ENCODE measurements at places on chromosomes 16 and 17.

GRCh38 chr17:47905221-47905733 is 9.2 kb downstream of the SP2 start:
- DNase-seq = no peak

GRCh38 chr17:49061524-49061943 is 64.3 kb downstream of the IGF2BP1 start:
- DNase-seq = no peak

DNA sequence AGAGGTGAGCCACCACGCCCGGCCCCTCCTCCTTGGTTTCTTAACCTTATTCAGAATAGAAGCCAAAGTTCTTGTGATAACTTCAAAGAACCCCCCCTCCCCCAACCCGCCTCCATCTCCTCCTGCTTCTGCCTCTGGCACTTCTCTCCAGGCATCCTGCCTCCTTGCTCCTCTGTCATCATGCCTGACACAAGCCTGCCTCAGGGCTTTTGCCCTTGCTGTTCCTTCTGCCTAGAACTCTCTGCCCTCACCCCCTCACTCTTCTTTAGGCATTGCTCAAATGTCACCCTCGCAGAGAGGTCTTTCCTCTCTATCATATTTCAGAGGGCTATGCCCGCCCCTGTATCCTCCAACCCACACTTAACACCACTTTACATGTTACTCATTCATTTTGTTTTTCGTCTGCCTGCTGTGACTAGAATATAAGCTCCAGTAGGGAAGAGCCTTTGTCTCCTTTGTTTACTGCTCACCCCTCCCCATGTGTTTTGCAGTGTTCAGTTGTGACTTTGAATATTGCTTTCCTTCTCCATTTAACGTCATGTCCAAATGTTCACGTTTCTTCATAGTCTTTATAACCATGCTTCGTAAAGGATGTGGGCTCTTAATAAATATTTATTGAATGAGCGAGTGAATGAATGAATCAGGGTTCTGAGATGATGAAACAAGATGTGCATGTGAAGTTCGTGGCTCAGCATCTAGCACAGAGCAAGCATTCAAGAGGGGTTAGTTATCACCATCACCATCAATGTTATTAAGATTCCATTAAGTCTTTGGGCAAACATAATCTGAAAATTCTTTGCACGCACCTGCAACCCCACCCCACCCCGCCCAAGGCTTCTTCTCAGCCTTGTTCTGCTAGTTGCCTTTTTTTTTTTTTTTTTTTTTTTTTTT is 186.2 kb upstream of the WSCD1 start:
- no peak for DNase-seq

GRCh38 chr17:2885733-2886132 is 89.5 kb downstream of the RAP1GAP2 start:
- DNase-seq = no peak

- DNase-seq = no peak
Measured at GRCh38 chr16:749010-749409, 8.2 kb upstream of the CIAO3 start.

GRCh38 chr17:70394473-70395232 is 225.3 kb downstream of the KCNJ2 start:
- no peak for DNase-seq

DNA sequence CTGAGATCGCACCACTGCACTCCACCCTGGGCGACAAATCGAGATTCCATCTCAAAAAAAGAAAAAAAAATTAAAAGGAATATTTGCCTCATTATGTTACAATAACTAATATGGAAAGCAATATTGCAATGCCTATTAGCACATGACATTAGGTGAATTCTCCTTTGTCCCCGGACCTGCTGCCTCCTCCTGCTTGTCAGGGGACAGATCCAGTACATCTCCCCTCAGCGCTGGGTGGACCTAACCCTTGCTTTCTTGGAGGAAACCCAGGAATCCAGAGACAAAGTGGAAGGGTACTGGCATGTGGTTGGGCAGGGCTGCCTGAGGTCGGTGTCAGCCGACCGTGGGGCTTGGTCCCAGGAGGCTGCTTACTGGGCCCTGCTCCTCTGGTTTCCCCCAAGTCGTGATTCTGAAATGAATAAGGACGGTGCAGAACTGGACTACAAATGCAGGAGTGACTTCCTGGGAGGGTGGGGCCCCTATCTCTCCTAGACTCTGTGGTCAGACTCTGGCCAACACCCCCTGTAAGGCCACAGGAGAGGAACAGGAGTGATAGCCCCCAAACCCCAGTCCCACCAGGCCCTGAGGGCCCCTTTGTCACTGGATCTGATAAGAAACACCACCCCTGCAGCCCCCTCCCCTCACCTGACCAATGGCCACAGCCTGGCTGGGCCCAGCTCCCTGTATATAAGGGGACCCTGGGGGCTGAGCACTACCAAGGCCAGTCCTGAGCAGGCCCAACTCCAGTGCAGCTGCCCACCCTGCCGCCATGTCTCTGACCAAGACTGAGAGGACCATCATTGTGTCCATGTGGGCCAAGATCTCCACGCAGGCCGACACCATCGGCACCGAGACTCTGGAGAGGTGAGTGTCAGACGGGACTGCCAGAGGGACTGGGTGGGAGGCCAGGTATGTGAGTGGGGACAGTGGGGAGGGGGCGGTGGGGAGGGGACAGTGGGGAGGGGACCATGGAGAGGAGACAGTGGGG is at the start of gene HBZ:
HBZ (plus strand) TSS at position 504 of the 988 bp plus-strand sequence; CDS start at position 770, 266 bp downstream.
- DNase-seq = no peak

GRCh38 chr16:89795676-89796075 is 20.8 kb downstream of the FANCA start:
- no peak for DNase-seq

- DNase-seq = peak; percentile 38
Measured at GRCh38 chr17:7393613-7394451, 493 bp downstream of the PLSCR3 start.

DNA sequence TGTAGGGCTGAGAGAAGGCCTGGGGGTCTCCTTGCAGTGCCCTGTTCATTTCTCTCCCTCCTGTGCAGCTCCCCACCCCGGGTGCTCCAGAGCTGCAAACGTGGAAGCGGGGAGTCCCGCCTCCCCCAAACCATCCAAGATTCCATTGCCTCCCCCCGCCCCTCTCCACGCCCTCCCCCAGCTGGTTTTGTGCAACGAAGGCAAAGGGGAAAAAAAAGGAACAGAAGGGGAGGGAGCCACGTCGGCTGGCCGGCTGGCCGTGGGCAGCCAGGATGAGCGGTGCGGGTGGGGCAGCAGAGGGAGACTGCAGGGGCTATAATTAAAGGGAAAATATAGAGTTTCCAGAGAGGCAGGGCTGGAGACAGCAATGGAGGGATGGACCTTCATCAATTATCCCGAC is 1.7 kb upstream of the COL1A1 start:
- DNase-seq = no peak

GRCh38 chr17:49196520-49196919 is 13.9 kb downstream of the GNGT2 start:
- no peak for DNase-seq

DNA sequence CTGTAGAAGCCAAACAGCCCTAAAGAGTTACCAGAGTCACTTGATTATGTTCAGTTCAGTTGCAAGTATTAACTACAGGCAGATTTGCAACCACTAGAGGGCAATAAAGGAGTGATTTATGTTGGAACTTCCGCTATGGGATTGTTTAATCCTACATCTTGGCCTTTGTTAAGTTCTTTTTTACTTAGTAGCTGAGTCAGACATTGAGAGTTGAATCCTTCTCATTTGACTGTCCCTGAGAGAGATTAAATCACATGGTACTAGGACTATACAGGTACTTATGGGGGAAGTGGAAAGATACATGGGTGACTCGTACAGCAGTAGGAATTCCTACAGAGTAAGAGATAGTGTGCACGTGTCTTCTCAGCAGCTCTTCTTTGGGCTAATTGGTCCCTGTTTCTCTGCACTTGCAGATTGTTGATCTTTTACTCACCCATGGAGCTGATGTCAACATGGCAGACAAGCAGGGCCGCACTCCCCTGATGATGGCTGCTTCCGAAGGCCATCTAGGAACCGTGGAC is 40.3 kb downstream of the CYB561 start:
- DNase-seq = no peak

DNA sequence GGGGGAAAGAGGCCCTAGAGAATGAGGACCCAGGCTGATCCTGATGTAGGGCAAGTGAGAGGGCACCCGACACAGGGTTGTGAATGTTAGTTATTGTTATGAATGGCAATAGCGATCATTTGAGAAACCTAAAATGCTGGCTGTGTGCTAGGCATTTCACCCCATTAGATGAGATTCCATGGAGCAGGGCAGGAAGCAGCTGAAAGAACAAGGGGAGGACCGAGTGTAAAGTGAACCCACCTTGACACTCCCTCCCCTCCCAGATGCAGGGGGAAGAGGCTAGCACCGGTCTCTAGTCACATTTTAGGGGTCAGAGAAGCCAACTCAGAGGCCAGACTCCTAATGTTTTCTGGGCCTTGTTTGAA is 553 bp upstream of the CORO6 start:
- DNase-seq = no peak

- no peak for DNase-seq
Measured at GRCh38 chr17:18191967-18192366, 8.3 kb downstream of the ALKBH5 start.

DNA sequence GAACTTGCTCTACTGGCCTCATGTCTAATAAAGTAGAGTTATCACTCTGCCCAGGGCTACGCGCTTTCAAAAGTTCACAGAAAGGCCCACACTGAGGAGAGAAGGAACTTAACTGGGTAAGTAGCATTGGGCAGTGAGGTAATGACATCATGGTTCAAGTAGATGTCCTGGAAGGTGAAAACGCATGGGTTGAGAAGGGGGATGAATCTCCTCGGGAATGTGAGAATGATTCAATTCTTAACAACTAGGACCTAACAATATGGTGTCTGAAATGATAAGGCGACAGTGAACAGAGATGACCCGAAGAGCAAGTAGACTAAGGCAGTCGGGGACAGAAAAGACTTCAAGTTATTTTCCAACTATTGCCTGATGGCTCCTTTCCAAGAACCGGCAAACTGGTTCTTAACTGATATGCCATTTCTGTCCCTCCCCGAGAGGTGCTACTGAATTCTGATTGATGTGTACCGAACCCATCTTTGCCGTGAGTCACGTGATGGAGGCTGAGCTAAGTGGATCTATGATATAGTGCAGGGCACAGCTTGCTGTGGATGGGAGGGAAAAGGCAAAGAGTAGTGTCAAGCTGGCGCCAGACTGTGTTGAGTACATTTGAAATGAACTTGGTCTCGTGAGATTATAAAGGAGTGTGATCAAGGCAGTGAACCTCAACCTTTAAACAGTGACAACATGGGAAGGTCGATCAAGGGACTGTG is 44.1 kb downstream of the MARCHF10 start:
- no peak for DNase-seq

DNA sequence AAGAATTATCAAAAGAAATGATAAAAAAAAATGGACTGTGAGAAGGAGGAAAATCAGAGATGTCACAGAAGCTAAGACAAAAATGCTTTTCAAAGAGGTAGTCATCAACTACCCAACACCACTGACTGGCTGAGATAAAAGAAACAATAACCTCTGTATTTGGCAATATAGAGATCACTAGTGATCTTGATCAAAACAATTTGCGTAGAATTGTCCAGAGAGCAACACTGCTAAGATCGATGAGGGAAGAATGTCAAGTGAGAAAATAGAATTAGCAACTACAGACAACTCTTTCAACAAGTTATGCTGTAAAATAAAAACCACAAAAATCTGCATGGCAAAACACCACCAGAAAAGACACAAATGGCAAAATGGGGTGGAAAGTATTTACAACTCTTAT is 66.0 kb downstream of the BRIP1 start:
- no peak for DNase-seq

GRCh38 chr16:89422905-89423630 is 67.3 kb downstream of the ANKRD11 start:
- DNase-seq = peak; percentile 52

- no peak for DNase-seq
Measured at GRCh38 chr17:57619061-57619937, 125.8 kb downstream of the CCDC182 start.

- DNase-seq = no peak
Measured at GRCh38 chr17:79777120-79777893, 641 bp upstream of the CBX2 start.

DNA sequence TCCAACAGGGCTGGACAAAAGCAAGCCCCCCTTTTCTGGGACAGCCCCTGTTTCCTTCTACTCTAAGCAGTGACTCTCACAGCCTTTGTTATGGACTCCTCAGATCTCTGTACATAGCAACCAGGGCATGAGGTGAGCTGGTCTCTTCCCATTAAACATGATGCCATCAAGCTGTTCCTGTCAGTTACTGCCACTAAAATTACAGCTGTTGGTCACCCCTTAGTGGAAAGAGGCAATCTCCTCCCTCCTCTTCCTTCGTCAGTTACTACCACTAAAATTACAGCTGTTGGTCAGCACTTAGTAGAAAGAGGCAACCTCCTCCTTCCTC is 95.2 kb upstream of the SMIM36 start:
- no peak for DNase-seq

DNA sequence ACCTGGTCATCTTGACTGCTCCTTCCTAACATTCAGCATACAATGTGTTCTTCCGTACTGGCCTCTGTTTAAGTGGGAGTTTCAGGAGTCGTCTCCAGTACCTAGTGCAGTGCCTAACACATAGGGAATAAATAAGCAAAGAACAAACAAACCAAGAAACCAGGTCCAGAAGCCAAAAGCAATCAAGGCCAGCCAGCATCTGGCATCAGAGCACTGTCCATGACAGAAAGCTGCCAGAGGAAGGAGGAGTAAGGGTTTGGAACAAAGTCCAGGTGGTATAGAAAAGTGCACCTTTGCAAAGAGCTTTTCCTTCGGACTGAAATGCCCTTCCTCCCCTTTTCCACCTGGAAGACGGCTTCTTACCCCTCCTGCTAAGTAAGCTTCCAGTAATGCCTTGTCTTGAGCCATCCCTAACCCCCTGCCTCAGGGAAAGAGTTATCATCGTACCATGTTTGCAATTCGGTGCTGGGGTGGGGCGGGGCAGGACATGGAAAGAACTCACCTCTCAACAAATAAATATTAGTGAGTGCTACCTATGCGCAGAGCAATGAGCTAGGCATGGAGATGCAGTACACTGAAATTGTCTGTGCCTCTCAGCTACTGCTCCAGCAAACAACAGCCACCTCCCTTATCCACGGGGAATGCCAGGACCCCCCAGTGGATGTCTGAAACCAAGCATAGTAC is 47.6 kb downstream of the C17orf67 start:
- no peak for DNase-seq

DNA sequence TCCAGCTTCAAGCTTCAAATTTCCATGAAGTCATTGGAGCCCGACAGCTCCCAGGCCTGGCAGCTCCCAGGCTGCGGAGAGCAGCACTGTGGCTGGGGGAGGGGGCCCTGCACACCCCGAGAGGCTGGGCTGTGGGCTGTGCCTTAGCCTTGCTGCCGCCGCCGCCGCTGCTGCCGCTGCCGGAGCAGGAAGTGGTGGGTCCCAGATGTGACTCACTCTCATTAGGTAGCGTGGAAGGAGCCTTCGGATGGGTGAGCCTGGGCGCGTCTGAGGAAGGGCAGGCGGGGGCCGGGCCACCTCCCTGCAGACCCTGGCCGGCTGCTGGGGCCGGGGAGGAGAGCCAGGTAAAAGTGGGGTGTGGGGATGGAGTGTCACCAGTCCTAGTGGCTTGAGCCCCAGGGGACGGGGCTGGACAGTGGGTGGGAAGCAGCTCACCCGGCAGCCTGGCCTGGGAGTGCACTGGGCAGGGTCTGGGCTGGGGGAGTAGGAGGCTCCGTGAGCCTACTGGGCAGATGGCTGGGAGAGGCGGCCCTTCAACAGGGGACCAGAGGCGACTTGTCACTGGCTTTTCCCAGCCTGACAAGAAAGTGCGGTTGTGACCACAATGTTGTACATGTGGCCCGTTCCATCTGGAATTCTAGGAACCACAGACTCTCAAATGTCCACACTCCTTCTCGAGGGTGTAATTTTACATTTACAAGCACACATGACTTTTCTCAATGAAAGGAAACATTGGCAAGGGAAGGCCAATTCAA is at the start of gene ADCY7:
ADCY7 (plus strand) TSS at position 215 of the 755 bp plus-strand sequence. CDS start 21,629 bp downstream, outside the sequence.
- DNase-seq = peak; percentile 69

- DNase-seq = no peak
Measured at GRCh38 chr17:71168053-71168741, 952.6 kb upstream of the SOX9 start.

All from stimulated activated CD8-positive, alpha-beta memory T cell treated with anti-CD3 and anti-CD28 coated beads, Interleukin-7, amount 100 ng/mL, for 1 hour (primary cell).